ENCODE measurements at places on chromosomes 7 and 10.
A peak's percentile ranks its signal among the peaks of the same experiment; 100 is the strongest.

DNA sequence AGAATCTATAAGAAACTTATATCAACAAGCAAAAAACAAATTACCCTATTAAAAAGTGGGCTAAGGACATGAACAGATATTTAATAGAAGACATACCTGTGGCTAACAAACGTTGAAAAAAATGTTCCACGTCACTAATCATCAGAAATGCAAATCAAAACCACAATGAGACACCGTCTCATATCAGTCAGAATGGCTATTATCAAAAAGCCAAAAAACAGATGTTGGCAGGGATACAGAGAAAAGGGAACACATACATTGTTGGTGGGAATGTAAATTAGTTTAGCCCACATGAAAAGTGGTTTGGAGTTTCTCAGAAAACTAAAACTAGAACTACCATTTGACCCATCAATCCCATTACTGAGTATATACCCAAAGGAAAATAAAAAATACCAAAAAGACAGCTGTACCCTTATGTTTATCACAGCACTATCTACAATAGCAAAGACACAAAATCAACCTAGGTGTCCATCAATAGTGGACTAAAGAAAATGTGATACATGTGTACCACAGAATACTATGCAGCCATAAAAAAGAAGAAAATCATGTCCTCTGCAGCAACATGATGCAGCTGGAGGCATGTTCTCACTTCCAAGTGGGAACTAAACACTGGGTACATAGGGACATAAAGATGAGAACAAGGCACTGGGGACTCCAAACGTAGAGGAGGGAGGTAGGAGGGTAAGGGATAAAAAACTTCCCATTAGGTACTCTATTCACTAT lies 83.8 kb upstream of the TMEM168 start:
- no peak for DNase-seq

DNA sequence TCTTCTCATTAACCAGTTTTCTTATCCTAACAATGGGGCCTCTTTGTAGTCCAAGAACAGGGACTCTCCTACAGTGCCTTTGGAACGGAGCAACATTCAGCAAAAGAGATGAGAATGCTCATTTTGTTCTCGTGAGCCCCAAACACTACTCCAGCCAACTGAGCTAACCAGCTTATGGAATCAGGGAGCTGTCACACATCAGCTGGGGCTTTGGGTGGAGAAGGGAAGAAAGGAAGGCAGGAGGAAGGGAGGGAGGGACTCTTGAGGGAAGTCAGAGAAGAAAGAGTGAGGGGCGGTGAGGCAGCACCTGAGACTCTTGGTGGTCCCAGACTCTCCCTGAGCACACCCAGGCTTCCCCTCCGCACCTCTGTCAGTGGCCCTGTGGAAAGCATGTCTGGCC lies 123.1 kb downstream of the CLEC2L start:
- DNase-seq = no peak

DNA sequence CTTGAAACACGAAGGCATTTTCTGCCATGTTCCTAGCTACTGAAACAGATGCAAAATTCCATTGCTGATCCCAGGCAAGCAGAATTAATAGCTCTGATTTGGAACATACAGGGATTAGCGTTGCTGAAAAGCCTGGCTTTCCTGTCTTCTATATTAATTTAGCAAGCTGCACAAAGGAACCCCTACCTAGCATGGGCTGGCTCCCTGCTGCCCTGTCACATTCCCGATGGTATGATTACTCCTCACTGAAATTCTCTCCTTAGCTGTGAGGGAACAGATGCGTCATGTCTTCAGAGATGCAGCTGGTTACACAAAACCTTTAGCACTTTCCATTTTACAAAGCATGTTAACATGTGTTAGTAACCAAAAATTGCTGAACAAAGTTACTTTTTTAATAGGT lies 878.9 kb downstream of the TYW1 start:
- no peak for DNase-seq

GRCh38 chr7:134367956-134368749 lies 51.4 kb upstream of the SLC35B4 start:
- no peak for DNase-seq

GRCh38 chr7:123367484-123368122 lies 166.8 kb downstream of the IQUB start:
- DNase-seq = no peak

DNA sequence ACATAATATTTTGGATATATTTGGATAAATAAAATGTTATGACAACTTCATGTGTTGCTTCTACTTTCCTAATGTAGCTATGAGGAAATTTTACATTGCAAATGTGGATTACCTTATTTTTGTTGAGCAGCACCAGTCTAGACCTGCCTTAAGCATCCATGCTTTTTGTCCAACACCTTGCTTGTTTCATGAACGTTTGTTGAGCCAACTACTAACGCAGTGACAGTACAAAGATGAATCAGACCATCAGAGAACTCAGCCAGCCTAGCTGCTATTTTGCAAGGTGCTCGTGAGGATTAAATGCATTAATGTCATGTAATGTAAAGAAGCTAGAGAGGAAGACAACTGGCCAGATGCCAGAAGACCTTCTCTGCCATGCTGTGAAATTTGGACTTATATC lies 1.1 kb upstream of the ZC3HAV1L start:
- no peak for DNase-seq

- no peak for DNase-seq
Measured at GRCh38 chr10:10699427-10699826, 318.2 kb upstream of the CELF2 start.

GRCh38 chr10:25778646-25779045 lies 155.4 kb upstream of the MYO3A start:
- DNase-seq = no peak

DNA sequence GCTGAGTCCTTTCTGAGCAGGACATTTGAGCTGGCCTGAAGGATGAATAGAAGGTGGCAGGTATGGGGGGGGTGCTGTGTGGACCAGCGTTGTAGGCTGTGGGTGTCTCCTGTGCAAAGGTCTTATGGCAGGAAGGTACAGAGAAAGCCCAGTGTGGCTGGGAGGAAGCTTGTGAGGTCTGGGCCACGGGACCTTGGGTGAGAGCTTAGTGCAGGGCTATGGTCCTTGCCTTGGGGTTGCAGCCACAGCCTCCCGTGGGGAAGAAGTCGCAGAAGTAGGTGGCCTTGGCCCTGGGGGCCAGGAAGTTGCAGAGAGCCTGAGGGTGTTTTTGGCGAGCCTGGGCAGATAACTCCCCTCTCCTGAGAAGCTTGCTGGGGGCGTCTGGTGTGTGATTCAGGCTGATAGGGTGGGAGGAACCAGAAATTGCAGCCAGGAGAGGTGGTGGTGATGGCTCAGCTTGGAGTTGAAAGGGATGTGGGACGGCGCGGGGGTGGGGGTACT lies 172.0 kb upstream of the TNRC18 start:
- DNase-seq = no peak

DNA sequence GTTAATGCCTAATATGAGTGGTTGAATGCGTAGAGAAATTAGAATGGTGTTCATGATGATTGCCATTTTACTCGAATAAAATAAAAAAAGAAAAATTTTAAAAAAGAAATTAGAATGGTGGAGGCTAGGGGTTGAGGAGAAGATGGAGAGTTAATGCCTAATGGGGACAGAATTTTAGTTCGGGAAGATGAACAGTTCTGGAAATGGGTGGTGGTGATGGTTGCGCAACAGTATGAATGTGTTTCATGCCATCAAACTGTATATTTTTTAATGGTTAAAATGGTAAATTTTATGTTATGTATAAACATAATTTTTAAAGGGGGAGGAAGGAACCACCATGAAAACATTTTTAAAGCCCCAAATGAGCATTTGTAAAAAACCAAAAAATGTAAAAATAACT lies 140.1 kb upstream of the AGK start:
- DNase-seq = no peak

GRCh38 chr7:134327896-134328295 lies 11.2 kb upstream of the SLC35B4 start:
- peak; percentile 7 for DNase-seq

GRCh38 chr10:48939790-48940325 lies at the start of gene LRRC18:
LRRC18 (minus strand) TSS chr10:48939840; CDS start chr10:48914155, 25,685 bp downstream.
- no peak for DNase-seq

GRCh38 chr7:44477063-44477830 lies 13.2 kb downstream of the NUDCD3 start:
- DNase-seq = peak; percentile 24

DNA sequence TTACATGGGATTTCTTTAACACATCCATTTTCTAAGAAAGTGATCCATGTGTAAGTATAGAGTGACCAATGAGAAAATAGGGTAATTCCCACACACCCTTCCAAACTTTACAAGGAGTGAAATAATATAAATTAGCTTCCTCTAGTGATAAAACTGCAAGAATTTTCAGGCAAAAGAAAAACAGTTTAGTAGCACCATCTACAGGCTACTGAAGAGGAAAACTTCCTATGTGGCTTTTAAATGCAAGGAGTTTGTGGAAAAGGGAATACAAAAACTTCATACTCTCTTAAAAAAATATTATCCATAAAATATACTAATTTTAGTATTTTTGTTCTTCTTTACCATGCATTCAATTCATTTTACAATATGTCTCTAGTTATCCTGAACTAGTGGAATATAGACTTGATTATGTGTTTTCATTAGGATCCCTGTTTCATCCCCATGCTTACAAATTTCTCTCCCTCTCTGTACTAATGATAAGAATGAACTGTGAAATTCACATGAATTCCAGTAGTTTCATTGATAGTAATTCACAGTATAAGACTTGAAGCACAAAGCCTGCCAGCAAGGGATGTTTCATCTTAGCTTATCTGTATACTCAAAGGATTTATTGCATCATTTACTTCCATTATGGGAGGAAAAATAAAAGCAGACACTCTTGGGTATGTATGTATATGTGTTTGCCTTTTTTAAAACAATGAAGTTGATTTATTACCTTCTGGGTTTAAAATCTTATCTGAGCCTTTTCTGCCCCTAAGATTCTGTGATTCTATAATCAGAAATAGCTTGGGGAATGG lies 442.9 kb downstream of the AUTS2 start:
- DNase-seq = no peak

GRCh38 chr7:123789817-123790216 lies 41.0 kb upstream of the WASL start:
- no peak for DNase-seq
